ENCODE measurements at places on chromosomes 4 and X.

DNA sequence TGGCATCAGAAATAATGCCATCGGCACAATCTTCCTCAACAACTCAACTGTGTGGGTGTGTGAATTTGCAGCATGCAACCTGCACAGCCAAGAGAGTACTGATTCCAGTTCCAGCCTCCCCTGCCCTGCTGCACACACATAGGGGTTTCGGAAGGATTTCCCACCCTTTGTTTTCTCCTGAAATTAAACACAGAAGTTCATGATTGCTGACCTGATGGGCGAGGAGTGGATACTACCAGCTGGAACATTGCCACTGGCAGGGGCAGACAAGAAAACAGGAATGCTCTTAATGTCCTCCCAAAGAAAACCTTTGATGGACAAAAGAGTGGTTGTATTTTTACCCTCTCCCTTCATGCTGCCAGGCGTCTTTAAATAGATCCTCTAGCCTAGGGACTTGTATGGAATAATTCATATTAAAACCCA is 4.8 kb downstream of the NDP start:
- DNase-seq: no peak

DNA sequence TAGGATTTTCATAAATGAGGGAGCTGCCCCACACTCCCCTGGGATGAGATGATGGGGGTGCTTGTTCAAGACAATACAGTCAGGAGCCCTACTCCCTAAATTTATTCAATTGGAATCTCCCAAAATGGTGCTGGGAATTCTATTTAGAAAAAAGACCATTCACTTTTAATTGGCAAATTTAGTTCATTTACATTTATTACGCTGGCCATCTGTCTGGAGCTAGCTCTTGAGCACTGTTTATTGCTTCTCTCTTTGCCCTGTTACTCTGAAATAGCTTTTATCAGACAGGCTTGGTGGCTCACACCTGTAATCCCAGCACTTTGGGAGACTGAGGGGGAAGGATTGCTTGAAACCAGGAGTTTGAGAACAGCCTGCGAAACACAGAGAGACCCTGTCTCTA is 2.0 kb upstream of the ARSD start:
- DNase-seq: no peak

DNA sequence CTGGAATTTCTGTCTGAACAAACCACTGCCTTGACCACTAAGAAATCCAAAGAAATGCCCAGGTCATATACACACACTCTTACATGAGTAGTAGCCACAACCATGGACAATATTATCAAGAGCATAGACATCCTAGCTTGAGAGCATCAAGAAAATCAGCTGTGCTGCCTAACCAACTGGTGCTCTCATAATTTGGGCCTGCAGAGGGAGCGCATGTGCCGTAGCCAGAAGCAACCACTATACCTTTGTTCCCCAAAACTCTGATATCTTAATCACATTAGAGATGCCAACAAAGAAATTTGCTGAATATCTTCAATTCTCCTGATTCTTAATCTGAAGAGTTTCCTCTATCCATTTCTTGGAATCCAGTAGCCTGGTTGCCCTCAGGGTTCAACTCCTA is 163.6 kb downstream of the ZNF674 start:
- no peak for DNase-seq

- no peak for DNase-seq
These were observed 22.4 kb downstream of the FAT1 start for GRCh38 chr4:186701273-186701672.

DNA sequence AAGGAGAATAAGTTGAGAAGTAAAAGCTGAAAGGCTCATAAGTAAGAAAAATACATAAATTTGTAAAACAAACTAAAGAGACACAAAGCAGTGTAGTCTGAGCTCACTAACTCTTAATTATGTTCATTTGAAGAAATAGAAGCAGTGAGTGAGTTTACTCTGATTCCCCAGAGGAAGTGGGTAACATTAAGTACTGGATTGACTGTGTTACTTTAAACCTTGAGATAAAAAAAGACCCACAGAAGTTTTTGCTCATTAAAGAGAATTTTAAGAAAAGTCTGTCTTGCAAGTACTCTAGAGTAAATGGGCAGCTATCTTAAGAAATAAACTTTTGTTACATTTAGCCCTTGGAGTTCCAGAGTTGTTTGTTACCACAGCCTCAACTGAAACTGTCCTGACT is 2466.9 kb downstream of the PCDH7 start:
- no peak for DNase-seq

GRCh38 chr4:26356081-26356501 is 35.3 kb downstream of the RBPJ start:
- no peak for DNase-seq

- no peak for DNase-seq
These were observed 440.3 kb downstream of the ZIC3 start for GRCh38 chrX:138006180-138006579.

DNA sequence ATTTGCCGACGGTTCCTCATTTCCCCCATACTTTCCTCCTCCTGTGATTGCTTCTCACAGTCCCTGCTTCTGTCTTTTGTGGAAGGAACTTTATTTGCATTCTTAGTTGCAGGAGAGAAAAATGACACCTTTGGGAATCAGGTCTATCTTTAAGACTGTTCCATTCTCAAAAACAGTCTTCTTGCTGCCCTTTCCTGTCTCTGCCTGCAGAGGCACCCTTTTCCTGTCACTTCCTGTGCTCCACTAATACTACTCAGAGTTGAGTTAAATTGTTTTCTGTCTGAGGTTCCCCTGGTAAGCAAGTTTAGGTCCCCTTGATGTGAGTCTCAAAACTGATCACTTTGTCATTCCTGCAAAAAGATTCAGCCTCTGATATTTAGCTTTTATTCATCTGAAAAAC is 208.8 kb upstream of the CLNK start:
- no peak for DNase-seq

- no peak for DNase-seq
These were observed 118.8 kb downstream of the MID1 start for GRCh38 chrX:10501611-10502010.

DNA sequence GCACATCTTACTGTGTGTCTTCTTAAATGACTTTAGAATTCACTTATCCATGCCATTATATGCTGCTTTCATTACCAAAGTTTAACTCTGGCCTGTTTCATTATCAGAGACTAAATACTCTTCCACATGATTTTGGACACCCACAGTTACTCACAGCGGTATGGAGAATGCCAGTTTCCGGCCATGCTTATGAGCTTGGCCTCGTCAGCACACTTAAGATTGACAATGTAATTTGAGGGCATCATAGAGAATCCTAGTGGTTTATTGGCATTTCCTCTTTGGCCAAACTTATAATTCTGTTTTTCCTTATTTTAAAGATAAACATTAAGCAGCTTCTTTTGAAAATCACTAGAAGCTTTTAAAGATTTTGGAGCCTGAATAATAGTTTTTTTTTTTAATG is 104.5 kb downstream of the IRF2 start:
- DNase-seq: peak; percentile 92

DNA sequence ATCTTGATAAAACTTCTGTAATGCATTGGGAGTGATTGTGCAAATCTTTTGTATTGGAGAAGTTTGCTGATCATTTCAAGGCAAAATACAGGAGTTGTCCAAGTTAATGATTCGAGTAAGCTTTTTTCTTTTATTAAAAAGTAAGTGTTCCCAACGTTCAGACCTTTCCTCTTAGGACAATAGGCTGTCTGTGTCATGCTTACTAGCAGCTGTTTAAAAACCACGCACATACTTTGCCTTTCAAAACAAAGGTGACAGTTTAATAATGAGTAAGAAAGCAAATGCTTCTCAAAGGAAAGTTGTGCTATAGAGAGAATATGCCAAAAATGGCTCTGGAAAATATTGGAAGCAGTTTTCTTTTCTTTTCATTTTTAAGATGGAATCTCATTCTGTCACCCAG is 11.2 kb downstream of the TRAPPC11 start:
- no peak for DNase-seq

- no peak for DNase-seq
These were observed 33.2 kb upstream of the EDA2R start for GRCh38 chrX:66672106-66672505.

GRCh38 chr4:60805500-60806313 is 394.4 kb upstream of the ADGRL3 start:
- DNase-seq: peak; percentile 5

DNA sequence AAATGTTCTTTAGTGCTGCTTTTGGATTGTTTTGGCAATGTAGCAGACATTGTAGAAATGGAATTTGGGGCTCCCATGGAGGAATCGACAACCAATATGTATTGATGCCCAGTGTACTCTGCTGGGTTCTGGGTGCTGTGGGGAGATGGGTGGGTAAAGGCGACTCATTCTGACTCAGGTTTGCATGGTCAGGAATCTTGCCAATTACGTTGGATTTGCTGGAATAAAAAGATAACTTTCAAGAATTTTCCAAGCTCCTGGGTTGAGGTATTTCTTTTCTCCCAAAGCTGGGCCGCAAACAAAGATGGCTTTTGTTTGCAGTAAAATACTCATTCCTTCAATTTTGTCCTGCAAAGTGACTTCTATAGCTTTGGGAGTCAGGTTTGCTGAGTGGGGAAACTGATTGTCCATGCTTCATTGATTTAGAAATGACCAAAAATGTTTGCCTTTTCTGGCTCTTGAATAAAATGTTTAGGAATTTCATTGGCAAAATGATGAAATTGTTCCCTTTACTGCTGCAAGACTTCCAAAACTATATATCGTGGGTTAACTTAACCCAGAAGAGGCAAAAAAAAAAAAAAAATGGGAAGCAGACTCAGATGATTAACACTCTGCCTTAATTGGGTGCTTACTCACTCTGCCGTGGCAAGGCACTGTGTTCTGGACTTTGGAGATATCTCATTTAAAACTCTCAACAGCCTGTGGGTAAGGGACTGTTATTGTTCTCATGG is 57.0 kb downstream of the RTL9 start:
- no peak for DNase-seq

GRCh38 chr4:188030401-188030800 is 34.8 kb downstream of the ZFP42 start:
- no peak for DNase-seq

DNA sequence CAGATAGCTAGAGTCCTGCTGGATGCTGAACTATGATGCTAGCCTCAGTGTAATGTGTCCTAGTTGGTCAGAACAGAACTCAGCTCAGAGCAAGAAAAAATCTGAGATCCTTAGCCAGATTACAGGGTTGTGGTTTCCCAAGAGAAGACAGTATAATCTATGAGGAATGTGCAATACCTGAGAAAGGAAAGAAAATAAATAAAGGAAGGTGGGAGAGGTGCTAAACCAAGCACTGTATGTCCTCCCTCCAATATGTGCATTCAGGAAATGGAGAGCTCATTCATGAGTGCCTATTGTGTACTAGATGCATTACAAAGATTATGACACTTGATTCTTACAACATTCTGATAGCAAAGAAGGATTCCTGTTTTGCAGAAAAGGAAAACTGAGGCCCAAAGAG is 7.5 kb downstream of the USP26 start:
- DNase-seq: no peak

DNA sequence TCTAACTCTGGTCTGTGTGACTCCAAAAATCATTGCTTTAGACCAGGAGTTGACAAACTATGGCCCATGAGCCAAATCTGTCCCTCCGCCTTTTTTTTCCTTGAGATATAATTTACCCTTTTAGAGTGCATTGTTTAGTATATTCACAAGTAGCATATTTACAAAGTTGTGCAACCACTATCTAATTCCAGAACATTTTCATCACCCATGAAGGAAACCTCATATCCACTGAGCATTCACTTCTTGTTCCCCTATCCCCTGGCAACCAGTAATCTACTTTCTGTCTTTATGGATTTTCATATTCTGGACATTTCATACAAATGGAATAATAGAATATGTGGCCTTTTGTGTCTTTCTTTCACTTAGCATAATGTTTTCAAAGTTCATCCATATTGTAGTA is 67.4 kb upstream of the CITED1 start:
- no peak for DNase-seq

GRCh38 chr4:99885063-99885664 is 9.1 kb downstream of the LAMTOR3 start:
- DNase-seq: peak; percentile 6

DNA sequence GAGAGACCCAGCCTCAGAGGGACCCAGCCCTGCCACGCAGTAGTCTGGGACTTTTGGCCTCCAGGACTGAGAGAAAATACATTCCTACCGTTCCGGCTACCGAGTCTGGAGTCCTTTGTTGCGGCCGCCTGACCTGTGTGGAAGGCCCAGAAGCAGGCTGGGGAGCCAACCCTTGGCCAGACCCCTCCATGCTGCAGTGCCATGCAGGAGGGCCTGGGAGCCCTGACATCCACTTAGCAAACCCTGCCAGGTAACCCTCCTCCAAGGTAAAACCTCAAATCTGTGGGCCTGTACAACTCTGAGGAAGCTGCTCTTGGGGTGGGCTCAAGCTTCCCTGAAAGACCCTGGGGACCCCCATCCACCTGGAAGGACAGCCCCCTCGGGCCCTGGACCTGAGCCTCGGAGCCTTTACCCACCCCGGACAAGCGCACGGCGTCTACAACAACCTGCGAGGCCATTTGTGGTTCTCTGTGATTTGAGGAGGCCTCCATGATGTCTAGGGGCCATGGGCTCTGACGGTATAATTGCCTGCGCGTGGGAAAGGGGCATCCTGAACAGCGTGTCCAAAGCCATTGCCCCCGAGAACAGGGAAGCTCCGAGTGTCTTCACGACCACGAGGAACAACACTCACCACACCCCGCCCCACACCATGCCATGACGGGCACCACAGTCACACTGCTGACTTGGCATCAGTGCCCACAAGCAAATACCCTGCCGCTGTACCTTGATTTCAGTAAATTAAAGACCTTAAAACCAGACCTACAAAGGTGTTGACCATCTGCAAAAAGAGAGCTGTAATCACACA is 58.7 kb downstream of the ZFYVE28 start:
- no peak for DNase-seq

- no peak for DNase-seq
These were observed 181.8 kb downstream of the USP46 start for GRCh38 chr4:52477191-52477780.

DNA sequence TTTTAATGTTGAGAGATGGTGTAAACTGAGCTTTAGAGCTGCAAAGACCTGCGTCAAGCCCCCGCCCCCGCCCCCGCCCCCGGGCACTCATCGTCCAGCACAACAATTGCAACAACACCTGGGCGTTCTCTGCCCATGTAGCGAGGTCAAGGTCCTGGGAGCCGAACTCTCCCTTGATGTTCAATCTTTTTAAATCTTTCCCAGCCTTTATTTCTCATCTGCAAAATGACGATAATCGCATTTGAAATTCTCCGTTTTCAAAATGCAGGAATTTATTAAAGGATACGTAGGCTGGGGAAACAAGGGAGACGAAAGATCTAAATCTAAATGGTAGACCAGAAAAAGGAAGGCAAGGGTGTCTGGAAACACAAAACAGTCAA is 648 bp upstream of the MSMO1 start:
- peak; percentile 34 for DNase-seq

- DNase-seq: no peak
These were observed 67.3 kb downstream of the ASB9 start for GRCh38 chrX:15202454-15203177.

Measured in SK-N-MC (cell line).